Amniotic epithelial cell (primary cell): ENCODE measurements at places on chromosomes 12 and 14.

DNA sequence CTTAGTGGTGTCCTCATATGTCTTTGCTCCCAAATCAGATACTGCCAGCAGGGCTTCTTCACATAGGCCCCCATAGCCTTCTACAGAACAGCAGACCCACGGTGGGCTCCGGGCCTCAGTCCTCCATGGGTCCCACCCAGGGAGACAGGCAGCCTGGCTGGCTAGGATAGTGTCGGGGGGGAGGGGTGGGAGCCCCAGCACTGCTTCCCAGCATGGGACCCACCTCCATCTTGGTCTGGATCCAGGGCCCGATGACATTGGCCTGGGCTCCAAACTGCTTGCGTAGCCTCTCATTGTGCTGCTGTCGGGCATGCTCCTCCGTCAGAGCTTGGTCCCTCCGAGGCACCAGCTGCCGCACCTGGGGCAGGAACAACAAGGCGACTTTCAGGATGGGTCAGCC lies 89.4 kb upstream of the ZFP36L1 start:
- DNase-seq: no peak

GRCh38 chr14:85214471-85214870 lies 315.5 kb upstream of the FLRT2 start:
- DNase-seq: peak; percentile 85

- DNase-seq: peak; percentile 13
These were observed 18.0 kb upstream of the DYRK2 start for GRCh38 chr12:67630373-67631088.

GRCh38 chr14:64405295-64405694 lies 17.1 kb downstream of the MTHFD1 start:
- DNase-seq: no peak

GRCh38 chr14:32319368-32320049 lies 9.6 kb upstream of the AKAP6 start:
- DNase-seq: no peak

GRCh38 chr12:27220055-27220987 lies 23.8 kb upstream of the STK38L start:
- DNase-seq: peak; percentile 33

DNA sequence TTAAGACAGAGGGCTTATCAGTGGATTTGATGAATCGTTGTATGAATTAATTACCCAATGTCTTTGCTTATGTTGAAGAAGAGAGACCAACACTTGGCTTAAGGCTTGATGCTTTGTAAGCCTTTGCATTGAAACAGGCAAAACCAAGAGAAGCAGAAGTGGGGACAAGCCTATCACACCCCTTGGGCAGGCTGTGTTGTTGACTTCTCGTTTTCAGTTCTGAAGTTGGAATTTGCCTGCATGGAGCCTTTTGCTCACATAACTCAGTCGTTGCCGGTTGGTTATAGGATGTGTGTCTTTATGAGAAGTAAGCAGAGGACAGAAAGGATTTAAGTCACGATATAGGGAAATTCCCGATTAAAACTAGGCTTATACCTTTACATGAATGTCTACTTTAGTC lies 94.7 kb downstream of the CCDC92 start:
- DNase-seq: no peak

GRCh38 chr12:100651694-100652093 lies 78.2 kb downstream of the GAS2L3 start:
- DNase-seq: no peak

GRCh38 chr12:81207664-81208063 lies 129.8 kb downstream of the ACSS3 start:
- DNase-seq: no peak

GRCh38 chr14:51954031-51954430 lies 35.3 kb upstream of the RTRAF start:
- DNase-seq: no peak

DNA sequence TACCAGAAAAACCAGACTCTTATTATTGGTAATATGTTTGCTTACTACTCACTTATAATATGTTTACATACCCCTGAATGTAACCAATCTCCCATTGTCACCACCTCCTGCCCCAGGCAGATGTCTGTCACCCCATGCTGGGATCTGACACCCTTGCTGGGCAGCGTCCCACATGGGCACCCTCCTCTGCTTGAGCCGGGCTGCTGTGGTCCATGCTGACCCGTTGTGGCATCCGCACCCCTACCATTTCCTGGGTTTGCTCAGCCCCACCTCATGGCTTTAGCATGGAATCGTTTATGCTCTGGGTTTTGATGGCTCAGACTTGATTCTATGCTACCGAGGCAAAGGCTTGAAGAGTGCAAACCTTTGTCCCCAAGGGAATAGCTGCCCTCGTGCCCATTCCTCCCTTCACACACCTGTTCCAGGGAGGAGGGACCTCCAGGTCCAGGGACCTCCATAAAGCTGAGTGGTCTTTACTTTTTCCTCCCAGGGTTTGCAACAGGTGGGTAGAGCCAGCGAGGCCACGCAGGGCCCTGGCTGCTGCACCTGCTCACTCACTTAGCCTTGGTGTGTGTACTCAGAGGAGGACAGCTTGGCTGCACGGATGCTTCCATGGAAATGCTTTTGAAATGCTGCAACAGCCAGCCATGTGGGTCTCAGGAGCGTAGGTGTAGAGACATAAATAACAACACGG lies 68.7 kb downstream of the PRMT8 start:
- DNase-seq: no peak

GRCh38 chr12:122518908-122519307 lies 7.8 kb downstream of the RSRC2 start:
- DNase-seq: peak; percentile 25

DNA sequence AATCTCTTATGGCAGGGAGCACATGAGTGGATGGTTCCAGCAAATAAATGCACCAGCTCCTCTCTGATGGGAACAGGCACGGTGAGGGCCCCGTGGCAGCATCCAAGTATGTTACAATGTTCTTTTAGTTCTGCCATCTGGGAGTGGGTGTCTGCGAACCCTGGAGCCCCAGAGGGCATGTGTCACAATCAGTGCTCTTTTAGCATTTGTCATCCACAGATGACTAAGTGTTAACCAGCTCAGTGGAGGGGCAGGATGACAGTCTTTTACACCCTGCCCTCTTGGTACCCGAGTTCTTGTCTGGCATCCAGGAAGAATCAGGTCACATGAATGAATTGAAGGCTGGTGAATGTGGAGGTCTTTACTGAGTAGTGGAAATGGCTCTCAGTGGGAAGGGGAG lies 560.4 kb upstream of the FLRT2 start:
- no peak for DNase-seq

GRCh38 chr12:90520002-90520734 lies 434.8 kb downstream of the CCER1 start:
- DNase-seq: no peak

DNA sequence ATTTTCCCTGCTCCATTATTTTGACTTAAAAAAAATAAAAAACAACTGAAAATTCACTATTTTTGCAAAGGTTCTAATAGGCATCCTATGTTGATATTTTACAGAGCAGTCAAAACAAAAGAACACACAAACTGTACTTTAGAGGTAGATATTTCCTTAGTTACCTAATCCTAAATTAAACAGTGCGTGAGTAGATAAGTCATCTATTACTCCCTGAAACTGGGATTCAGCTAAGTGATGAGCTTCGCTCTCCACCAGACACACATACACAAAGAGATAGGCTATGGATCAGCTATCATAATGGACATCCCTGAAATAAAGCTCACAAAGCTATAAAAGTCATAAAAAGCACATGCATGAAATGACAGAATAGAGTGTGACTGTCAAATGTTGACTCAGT lies 398.7 kb downstream of the SOX5 start:
- no peak for DNase-seq

- DNase-seq: no peak
These were observed 157.1 kb downstream of the CALM1 start for GRCh38 chr14:90553921-90554336.

DNA sequence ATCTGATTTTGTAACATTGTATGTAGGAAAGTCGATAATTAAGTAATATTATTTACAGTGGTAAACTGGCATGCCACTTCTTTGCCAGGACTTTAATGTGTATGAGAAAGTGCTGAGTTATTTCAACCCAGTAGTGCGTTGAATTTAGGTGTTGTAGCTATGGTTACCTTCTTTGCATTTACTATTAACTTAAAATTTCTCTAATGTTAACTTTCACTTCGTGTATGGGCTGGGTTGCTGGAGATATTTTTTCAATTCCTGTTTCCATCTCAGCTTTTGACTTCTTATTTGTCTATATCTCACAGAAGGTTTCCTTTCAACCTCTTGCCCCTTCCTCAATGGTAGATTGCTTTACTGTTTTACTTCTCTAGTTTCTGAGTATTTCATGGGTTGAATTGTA lies 1345.6 kb downstream of the FSCB start:
- DNase-seq: no peak

GRCh38 chr12:52812749-52813148 lies 1.2 kb downstream of the KRT4 start:
- no peak for DNase-seq

GRCh38 chr14:100540141-100540925 lies 46.9 kb downstream of the BEGAIN start:
- DNase-seq: no peak

DNA sequence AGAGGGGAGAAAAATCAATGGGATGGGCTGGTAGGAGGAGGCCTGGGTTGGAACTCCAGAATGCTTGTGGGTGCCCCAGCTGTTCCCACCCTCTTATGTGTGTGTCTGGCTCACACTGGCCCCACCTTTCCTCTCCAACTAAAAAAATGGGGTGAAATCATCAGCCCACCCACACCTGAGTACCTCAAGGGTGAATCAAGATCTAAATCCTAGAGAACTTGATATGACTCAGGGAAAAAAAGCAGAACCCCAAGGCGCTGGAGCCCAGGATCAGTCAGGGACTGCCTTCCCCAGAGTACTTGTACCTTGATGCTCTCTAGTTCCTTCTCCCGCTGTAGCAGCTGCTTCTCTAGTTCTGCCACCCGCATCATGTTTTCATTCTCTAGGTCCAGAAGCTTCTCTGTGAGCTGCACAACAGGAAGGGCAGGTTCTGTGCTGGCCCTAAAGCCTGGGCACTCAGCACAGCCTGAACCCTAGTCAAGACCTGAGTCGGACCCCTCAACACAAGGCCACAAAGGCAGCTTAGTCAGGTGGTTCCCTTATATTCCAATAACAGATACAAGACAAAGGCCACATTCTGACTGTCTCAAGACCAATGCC lies 29.7 kb downstream of the PRPF40B start:
- DNase-seq: no peak

- no peak for DNase-seq
These were observed 3.9 kb upstream of the GPR84 start for GRCh38 chr12:54368025-54368708.

DNA sequence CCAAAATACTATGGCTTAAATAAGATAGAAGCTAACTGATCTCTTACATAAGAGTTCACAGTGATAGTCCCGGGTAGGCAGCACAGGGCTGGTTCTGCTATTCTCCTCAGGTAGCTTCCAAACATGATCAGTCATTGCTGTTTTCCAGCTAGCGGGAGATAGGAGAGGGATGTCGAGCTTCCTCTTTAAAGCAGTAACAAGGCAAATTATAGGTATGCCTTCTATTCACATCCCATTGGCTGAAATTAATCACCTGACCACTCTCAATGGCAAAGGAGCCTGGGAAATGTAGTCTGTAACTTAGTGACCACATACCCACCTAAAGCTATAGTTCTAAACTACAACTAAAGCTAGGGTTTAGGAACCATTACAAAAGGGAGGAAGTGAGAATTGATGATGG lies 34.5 kb upstream of the VRK1 start:
- DNase-seq: peak; percentile 54

- no peak for DNase-seq
These were observed 294.9 kb downstream of the FOXN3 start for GRCh38 chr14:89121968-89122620.

- DNase-seq: peak; percentile 94
These were observed 45.6 kb upstream of the SOCS2 start for GRCh38 chr12:93526786-93527428.

GRCh38 chr14:68140806-68141205 lies 321.2 kb downstream of the RAD51B start:
- no peak for DNase-seq

DNA sequence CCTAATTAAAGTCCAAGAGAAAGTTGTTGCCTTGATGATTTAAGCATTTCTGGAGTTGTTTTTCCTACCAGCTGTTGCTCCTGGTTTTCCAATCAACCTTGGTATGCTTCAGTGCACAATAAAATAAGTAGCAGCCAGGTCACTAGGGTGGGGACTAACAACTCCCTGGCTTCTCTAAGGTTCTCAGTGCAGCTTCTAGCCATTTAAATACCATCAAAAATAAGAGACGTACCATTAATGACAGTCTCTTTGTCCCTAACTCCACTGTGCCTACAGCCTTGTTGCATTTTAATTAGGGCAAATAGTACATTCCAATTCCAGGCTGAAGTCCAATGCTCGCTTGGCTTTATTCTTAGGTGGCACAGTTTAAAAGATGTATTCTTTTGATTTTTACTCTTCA lies 11.8 kb downstream of the STON2 start:
- DNase-seq: no peak

GRCh38 chr12:226401-226800 lies 12.4 kb upstream of the SLC6A12 start:
- DNase-seq: no peak

GRCh38 chr12:120468821-120469449 lies 613 bp downstream of the SRSF9 start:
- peak; percentile 11 for DNase-seq

DNA sequence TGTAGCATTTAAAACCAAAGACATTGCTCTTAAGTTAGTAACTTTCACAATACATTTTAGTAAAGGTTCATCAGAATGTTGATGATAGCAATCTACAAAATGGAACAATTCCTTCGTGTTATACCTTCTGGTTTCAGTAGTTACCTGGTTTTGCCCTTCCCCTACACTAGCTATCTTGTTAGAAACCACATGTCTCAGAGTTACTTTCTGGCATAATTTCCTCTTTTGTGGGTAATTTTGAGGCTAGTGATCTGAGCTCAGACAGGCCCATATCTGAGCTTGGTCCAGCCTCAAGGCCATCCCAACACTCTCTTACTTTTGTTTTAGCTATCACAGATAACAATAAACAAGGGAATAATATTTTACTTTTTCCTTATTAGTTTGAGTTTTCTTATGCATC lies 196.9 kb downstream of the KITLG start:
- DNase-seq: no peak

GRCh38 chr12:106767954-106768822 lies 6.3 kb upstream of the RIC8B start:
- peak; percentile 60 for DNase-seq

DNA sequence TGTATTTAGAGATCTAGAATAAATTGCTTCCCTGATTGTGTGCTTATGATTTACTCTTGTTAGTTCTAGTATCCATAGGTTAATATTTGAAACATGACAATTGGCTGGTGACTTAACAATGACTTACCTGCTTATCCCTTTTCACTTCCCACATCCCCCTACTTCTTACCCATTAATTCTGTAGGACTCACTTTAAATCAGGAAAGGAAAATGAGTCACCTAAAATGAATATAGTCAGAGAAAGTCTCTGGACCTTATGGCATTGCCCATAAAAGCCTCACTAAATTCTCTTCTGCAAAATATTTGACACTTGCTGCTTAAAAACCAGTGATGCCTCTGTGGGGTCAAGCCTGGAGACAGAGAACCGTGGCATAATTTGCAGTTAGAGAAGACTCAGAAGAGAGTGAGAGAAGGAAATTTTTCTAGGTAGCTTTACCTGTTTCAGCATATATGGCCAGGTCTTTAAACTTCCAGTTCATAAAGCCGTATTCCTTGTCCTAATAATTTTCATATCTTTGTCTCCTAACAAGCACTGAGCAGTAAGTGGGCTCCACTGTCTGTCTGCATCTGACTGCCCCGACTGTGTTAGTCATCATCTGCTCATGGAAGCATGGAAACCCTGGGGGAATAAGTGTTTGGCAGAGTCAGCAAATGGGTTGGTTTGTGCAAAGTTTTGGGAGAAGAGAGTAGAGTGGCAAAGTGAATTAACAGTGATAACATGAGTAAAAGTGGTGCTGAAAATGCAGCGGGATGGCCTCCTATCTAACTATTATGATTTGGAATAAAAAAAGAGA lies 294.4 kb downstream of the AKAP6 start:
- DNase-seq: no peak
